ENCODE measurements at places on chromosomes 11 and 22. TPM values are rescaled to one million over a fixed set of nuclear protein-coding genes. Genes with fewer than 3 reads are reported as not detected.

Gene PTPRCAP
- 2.2 TPM for polyA plus RNA-seq

Gene MYO7A
- polyA plus RNA-seq = 1.9 TPM

Gene MS4A6A
- polyA plus RNA-seq = 10.8 TPM

Gene IFITM10
- polyA plus RNA-seq = 0.11 TPM

Gene ELF5
- polyA plus RNA-seq = 77.8 TPM

GRCh38 chr11:118175031-118175992 lies 1.1 kb downstream of the SCN2B start:
- DNase-seq = no peak

- no peak for DNase-seq
Measured at GRCh38 chr11:12137005-12137690, 26.8 kb downstream of the MICAL2 start.

DNA sequence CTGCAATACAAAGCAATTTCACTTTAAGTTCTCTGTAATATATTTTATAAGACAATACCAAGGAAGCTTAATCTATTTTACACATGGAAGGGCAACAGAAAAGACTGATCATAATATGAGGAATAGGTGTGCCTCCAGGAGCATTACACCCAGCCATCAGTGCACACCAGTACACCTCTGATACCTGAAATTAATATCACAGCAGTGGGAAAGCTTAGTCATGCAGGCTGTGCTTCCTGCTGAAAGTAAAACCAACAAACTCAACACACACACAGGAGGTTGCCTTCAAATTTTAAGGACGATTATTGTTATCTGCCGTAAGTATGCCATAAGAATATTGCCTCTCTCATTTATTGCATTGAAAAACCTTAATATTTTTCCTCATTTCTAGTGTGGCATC lies 1119.1 kb upstream of the TENM4 start:
- DNase-seq = no peak
